AG09309 (cell line): ENCODE measurements at places on chromosomes 5 and 9.

DNA sequence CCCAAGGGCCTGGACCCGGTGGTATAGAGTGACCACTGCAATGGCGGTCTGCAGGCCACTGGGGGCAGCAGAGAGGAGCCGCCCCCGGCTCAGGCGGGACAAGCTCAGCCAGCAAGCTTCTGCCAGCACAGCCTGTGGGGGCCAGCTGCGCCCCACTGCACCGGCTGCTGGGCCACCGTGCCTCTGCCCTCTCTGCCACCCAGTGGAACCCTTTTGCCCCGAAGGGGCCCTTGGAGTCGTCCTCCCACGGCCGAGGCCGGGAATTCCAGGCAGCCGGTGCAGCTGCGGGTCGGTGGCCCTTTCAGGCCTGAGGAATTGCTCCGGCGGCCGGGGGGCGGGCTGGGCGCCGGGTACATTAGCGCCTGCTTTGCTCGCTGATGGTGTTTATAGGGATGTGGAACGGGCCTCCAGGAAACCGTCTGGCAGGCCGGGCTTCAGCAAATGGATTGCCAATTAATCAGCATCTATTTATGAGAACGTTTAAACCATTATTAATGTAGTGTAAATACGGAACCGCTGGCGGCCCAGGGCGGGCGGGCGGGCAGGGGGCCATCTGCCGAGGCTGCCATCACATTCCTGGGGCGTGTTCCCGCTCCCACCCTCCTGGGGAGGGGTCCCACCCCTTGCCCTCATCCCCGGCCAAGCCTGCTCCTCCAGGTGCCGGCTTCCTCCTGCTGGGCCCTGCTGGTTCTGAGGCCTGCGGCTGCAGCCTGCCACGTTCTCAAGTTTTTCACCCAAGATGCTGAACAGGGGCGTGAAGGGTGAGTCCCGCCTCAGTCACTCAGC is 127.4 kb downstream of the BARX1 start:
- DNase-seq: peak; percentile 2

DNA sequence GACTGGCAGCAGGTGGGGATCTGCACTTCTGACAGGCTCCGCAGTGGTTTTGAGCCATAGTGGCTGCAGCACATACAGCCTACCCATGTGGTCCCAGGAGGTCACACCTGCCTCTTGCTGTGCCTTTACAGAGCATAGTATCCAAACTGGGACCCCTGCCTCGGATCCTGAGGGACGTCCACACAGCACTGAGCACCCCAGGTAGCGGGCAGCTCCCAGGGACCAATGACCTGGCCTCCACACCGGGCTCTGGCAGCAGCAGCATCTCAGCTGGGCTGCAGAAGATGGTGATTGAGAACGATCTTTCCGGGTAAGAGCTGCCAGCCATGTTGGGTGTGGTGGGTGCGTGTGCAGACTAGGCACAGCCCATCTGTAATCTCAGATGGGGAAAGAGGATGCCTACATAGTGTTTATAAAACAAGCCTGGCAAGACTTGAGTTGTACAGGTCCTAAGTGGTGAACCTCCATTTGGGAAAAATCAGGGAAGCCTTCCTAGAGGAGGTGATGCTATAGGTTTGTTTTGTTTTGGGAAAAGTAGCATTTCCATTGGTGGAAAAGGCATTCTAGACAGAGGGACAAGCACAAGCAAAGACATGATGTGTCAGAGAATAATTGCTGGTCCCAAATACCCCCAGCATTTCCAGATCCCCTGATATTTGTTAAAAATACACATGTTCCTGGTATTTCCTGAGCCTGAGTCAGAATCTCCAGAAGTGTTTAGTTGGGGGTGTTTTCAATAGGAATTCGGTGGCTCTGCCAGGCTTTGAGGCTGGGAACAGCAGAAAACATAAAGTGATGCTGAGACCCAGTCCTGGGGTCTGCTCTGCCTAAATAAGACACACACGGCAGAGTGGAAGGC is 119.2 kb downstream of the DAB2IP start:
- DNase-seq: peak; percentile 16

- DNase-seq: no peak
These were observed 63.4 kb downstream of the BARX1 start for GRCh38 chr9:93891549-93892310.

DNA sequence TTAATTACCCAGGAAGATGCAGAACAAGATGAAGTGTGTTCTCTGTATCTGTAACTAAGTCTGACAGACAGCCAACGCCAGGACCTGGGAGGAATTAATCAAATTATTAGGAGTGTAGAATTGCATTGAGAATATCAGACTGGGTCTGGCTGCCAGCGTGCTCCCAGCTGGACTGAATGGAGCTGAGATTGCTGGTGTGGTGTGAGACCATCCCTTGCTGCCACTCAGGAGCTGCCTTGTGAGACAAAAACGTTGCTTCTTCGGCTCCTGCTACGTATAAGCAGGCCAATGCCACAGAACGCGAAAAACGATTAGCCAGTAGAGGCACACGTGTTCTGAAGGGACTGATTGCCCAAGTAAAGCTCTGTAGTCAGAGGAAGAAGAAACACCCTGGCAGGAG is 66.8 kb downstream of the AMBP start:
- no peak for DNase-seq

DNA sequence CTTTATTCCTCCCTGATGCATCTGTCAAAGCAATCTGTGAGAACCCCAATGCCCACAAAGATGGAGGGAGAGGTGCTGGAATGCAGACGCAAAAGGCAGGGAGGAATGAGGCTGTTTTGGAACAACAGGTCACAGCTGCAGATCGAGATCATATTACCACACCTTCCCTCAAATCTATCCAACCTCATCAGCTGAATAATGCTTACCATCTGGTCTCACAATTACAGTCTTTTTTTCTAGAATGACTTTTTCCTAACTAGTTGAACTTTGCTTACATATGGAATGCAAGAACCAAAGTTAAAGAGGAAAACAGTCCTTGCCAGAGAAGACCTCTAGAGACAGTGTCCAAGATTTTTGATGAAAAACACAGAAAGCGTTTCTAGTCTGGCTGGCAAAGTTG is 158.1 kb downstream of the LPAR1 start:
- peak; percentile 71 for DNase-seq

DNA sequence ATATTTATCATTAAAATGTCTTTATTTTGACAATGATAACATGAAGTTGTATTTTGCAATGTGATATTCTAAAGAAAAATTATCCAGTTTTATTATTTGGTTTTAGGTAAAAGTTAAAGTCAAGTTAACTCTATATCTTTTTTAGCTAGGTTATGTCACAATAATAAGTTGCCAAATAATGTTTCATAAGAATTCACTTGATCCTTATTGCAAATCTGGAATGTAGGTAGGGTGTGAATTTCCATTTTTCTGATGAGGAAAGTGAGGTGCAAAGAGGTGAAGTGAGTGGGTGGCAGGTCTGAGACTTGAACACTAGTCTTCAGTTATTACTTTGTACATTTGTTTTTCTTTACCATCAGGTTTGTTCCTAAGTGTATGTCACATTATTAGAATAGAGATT is 21.5 kb downstream of the SPINK5 start:
- DNase-seq: no peak

- DNase-seq: no peak
These were observed 221.3 kb upstream of the FTMT start for GRCh38 chr5:121630402-121630801.

GRCh38 chr5:149680810-149681221 is 49.3 kb upstream of the PPARGC1B start:
- DNase-seq: no peak

DNA sequence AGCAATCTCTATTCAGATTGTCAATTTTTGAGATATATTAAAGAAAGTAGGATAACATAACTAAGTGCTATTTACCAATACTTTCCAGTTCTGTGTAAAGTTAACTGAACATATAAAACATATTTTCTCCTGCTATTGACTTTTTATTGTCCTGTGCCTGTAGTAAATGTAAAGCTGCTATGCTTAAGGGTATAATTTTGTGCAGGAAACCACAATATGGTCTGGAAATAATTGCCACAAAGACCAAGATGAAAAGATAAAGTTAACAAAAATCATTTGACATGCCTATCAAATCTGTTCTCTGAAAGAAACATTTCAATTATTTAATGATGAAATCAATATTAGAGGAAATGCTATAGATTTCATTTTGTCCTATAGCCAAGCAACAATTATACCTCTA is 121.3 kb downstream of the FGF10 start:
- no peak for DNase-seq

DNA sequence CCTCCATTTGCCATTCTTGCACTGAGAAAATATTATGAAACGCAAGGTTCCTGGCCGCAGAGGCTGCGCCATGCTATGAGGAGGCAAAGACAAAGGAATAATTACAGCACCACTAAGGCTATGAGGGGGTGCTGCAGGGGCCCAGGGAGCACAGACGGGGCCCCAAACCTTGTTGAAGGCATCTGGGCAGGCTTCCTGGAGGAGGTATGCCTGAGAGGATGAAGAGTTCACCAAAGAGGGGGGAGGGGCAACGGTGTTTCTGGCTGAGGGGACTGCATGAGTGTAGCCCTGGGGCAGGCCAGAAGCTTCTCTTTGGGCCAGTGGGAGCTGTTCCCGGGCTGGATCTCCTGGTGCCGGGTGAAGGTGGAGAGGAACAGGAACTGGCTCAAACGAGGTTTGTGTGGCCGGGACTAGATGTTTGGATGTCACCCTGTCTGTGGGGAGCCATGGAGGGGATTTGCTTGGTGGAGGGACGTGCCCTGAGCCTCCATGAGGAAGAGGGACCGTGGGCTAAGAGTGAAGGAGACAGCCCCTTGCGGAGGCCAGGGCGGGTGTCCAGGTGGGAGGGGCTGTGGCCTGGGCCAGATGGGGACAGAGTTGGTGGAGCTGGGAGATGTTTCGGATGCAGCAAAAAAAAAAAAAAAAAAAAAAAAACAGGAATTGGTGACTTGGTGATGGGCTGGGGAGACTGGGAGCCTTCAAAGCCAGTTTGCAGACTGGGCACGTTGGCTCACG is 28.2 kb downstream of the PTGES start:
- DNase-seq: no peak

GRCh38 chr5:150340614-150341255 is 16.8 kb upstream of the TCOF1 start:
- no peak for DNase-seq

GRCh38 chr9:73269430-73270101 is 117.9 kb downstream of the ANXA1 start:
- DNase-seq: no peak

- DNase-seq: no peak
These were observed 1749.0 kb upstream of the C9orf72 start for GRCh38 chr9:29322240-29322639.

DNA sequence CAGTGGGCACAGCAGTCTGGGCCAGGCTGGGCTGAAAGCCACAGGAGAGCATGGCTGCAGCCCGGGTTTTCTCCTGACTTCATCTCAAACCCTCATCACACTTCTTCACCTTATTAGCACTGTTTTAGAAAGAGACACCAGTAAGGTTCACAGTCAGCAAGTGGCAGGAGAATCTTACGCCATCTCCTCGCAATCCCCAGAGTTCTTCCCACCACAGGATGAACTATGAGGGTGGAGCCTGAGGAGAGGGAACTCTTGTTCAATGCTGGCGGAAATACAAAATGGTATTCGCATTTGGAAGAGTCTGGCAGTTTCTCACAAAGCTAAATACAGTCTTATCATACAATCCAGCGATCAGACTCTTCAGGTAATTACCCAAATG is 14.7 kb downstream of the BICD2 start:
- no peak for DNase-seq

DNA sequence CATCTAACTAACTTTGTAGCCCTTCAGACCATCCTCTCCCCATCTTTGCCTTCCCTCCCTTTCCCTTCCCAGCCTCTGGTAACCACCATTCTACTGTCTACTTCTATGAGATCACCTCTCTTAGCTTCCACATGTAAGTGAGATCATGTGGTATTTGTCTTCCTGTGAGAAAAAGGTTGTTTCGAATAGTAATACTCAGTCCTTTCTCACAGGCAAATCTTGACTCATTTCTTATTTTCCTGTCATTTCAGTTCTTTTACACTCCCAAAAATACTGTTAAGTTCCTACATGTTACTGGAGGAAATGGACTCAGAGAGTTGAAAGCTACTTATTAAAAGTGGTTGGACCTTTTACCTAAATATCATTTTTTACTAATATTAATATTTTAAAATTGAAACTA is 82.1 kb downstream of the SLF1 start:
- no peak for DNase-seq

- no peak for DNase-seq
These were observed 970.9 kb downstream of the TAF11L14 start for GRCh38 chr5:18605186-18605585.
